ENCODE measurements at places on chromosomes 4 and X. TPM values are rescaled to one million over a fixed set of nuclear protein-coding genes. Genes with fewer than 3 reads are reported as not detected.

The TRIM61 gene
- 0.81 TPM for total RNA-seq

The JAKMIP1 gene
- total RNA-seq, result 0.21 TPM

The CHRDL1 gene
- total RNA-seq, result 38.6 TPM

The MAGED4B gene
- total RNA-seq, result 9.6 TPM

The UNC5C gene
- 11.2 TPM for total RNA-seq

All from aorta (tissue), 5 donors.